ENCODE measurements at places on chromosomes 11 and 22.

DNA sequence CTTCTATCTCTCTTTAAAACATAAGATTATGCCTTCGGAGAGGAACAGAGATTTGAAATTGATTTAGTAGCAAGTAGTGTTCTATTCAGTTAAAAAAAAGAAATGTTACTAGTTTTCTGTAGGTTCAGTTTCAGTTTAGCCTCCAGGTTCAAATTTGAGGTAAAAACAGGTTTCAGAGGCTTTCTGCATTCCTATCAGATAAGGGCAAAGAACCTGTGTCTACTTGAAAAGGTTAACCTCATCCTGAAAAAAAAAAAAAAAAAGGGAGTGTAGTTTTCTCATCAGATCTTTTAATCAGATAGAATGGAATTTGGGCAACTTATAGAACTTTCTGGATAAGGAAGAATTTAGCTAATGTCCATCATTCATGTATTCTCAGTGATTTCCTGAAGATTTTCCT lies 12.1 kb downstream of the C11orf97 start:
- no peak for DNase-seq

- DNase-seq = no peak
These were observed 98.2 kb upstream of the MTMR2 start for GRCh38 chr11:96021901-96022650.

DNA sequence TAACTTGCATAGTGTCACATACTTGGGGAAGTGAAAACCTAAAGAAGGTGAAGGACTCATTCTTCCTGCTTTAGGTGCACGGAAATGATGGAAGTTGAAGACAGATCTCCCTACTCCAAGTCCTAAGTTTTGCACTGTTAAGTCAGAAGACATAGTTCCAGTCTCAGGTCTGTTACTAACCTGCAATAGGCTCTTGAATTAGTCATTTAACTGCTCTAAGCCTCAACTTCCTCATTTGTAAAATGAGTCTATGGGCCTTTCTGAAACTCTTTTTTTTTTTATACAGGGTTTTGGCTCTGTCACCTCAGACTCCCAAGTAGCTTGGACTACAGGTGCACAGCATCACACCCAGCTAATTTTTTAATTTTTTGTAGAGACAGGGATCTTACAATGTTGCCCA lies 30.8 kb upstream of the POU2AF1 start:
- DNase-seq = no peak

- DNase-seq = no peak
These were observed 17.0 kb downstream of the MOGAT2 start for GRCh38 chr11:75734491-75735180.

GRCh38 chr22:45254789-45255278 lies 14.1 kb upstream of the KIAA0930 start:
- DNase-seq = no peak

DNA sequence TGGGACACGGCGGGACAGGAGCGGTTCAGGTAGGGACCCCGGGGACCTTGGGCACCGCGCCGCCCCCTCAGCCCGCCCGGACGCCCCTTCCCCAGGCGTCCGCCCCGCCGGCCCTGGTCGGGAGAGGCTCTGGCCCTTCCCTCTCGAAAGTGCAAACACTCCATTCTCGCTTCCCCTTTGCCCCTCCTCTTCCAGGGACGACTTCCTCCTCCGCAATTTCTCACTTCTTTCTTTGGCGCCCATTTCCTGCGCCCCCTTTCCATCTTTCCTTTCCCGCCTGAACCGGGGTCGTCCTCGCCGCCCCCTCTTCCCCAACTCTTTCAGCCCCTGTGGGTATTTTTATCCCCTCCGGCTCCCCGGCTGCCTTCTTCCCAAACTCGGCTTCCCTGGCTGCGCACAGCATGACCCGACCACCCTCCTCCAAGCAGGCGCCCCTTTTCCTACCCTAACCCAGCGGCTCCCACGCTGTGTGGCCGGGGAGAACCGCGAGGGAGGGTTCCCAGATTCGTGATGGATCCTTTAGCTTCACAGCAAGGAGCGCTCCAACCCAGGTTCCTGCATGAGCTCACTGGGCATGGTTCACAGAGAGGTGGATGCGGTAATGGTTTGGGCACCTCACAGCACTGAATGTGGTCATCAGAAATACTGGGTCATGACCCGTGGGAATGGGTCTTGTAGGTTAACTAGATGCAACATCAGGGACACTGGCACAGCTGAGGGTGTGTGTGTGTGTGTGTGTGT lies 689 bp downstream of the RAB39A start:
- DNase-seq = no peak

- no peak for DNase-seq
These were observed 592 bp upstream of the NLRX1 start for GRCh38 chr11:119167933-119168332.

DNA sequence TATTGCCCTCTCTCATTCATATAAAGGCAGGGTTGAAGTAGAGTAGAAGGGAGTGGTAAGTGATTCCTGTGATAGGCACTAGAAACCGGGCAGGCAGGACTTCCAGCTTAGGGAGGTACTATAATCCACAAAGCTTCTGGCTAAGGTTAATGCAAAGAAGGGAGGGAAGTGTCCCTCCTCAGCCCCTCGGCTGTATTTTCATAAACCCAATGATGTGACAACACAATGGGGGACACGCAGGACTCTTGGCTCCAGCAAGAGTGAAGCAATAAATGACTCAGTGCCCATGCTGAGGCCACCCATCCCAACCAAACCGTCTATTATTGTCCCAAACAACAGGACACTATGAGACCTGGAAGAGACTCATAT lies 90.7 kb downstream of the ETS1 start:
- DNase-seq = no peak

GRCh38 chr22:41498303-41498835 lies 29.5 kb downstream of the ACO2 start:
- no peak for DNase-seq

DNA sequence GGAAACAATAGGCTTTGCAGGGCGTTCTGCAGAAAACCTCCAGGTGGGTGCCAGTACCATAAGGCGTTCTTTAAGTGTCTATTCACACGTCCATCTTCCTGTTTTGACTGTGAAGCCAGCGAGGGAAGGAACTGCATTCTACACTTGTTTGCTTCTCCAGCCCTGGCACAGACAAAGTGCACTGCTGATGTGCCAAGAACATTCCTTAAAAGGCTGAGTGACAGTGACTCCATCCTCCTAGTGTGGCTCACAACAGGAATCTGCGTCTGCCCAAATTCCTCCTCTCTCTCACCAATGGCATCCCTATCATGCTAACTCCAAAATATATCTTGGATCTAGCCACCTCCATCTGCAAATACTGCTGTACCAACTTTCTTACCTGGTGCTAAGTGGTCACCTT lies 407.4 kb upstream of the SYN3 start:
- DNase-seq = no peak

DNA sequence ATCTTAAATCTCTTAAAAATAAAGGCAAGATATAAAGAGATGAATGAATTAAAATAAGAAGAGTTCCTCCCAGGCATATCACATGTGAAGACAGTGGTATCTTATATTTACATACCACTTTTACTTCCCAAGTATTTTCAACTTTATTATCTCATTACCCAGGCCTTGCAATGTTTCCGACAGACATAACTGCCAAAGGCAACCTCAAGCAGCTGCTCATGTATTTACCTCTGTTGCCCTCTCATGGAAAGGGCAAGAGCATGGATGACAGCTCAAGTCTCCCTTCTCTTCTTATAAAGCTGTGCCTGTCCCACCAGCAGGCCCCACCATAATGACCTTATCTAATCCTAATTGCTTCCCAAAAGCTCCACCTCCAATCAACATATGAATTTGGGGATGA lies 894.2 kb downstream of the NTM start:
- DNase-seq = no peak

GRCh38 chr22:41028841-41029240 lies 63.6 kb upstream of the EP300 start:
- peak; percentile 86 for DNase-seq

GRCh38 chr11:126997641-126998040 lies 2.9 kb downstream of the KIRREL3 start:
- no peak for DNase-seq

GRCh38 chr11:33988586-33989370 lies 62.8 kb upstream of the CAPRIN1 start:
- DNase-seq = no peak

DNA sequence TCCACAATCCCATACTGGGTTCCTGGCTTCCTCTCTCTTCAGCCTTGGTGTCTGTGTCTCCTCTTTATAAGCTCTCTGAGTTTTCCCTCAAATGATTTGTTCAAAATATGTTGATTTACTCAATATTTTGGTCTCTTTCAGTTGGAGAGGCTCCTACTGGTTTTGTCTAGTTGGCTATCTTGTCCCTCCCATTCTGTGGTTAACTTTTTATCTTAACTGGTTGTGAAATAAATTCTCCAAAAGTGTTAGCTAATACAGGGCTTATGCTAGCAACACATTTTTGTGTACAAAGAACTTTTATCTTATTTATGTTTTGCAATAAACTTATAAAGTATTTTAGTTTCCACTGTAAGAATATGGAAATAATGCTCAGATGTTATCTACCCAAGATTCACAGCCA lies 200.9 kb downstream of the AASDHPPT start:
- DNase-seq = no peak

DNA sequence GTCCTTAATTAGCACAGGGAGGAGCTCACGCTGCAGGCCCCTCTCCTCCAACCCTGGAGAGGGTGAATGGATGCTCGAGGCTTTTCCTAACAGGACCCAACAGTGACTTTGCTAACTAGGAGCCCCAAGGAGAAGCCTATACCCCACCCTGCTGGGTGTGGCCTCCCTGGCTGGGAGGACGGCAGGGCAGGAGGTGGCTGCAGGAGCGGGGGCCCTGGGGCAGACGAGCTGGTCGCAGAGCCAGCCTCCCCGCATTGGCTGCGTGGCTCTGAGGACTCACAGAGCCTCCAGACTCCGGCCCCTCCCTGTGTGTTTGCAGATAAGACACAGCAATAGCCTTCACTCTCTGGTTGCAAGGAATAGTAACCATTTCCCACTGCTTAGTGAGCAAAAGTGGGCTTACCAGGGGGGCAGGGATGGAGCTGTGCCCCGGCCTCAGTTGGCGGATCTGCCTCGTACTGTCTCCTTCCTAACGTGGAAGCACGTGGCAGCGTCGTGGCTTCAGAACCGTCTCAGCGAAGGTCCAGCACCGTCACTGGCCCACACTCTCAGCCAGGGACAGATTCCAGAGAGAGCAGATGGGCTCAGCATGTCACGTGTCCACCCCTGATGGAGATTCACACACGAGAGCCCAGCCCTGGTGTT lies 1087.5 kb downstream of the BRD1 start:
- DNase-seq = no peak

DNA sequence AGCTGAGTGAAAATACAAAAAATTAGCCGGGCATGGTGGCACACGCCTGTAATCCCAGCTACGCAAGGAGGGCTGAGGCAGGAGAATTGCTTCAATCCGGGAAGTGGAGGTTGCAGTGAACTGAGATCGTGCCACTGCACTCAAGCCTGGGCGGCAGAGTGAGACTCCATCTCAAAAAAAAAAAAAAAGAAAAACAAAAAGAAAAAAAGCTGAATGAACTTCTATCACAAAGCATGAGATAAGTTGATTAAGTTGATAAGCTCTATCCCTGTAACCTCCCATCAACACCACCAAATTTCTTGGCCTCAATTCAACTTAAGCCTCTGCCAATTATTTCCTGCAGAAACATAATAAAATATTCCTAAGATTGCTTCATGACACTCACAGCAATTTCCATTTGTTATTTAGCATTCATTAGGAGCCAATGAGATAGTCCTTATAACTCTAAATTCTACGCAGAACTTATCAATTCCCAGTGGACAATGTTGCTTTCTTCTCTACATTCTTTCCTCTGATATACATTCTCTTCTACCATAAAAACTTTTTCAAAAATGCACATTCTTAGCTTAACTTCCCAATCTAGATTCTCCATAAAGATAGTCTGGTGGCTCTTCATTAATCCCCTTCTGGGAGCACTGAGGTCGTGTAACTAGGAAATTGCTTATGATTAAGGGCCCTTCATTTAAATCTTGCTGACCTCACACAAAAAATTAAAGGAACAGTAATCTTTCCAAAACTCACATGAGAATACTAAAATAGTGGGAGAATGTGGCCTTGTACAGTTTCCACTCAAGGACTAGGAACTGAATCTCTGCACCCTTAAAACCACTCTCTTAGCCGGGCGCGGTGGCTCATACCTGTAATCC lies 2.9 kb downstream of the AMBRA1 start:
- DNase-seq = no peak

DNA sequence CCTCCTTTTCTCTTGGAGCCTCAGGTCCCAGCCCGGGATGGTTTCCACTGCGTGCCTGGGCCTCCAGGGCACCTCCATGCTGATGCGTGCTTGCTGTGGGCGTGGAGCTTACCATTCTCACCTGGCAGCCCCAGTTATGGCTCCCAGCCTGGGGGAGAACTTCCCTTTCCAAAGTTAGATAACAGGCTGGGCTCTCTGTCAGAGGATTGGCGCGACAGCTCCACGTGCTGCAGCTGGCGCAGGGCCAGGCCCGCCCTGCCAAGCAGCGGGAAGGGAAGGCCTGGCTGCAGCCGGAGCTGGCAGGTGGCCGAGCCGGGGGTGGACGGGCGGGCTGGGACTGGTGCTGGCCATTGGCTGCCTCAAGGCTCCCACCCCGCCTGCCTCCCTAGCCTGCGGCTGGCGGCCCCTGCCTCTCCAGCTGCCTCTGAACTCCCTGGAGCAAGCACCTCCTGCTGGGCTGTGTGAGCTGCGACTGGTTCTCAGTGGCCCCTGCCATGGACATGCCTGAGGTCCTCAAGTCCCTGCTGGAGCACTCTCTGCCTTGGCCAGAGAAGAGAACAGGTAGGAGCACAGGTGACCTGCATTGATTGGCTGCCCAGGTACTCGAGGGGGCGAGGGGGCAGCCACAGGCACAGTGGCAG lies 14.6 kb upstream of the TEF start:
- DNase-seq = peak; percentile 98

DNA sequence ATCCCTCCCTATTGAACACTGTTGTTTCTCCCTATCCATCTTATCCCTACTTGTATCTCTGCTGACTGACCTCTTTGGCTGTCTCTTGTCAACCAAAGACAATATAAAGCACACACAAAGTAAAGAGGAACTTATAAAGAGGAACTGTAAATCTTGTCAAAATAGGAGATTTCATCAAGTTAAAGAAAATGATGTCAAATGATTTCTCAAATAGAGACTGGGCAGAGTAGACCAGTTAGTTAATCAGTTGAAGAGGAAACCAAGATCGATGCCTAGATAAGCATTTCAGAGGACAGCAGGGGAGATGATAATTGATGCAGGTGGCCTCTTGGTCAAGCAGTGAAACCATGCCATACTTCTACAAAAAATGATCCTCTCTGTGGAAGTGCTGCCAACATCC lies 22.7 kb downstream of the KCNQ1OT1 start:
- no peak for DNase-seq

GRCh38 chr11:122861631-122862030 lies 20.9 kb upstream of the JHY start:
- no peak for DNase-seq
